ENCODE measurements at places on chromosomes 16 and 17. TPM values are rescaled to one million over a fixed set of nuclear protein-coding genes. Genes with fewer than 3 reads are reported as not detected.

- no peak for DNase-seq
These were observed 2.0 kb upstream of the NDRG4 start for GRCh38 chr16:58497935-58498334.

DNA sequence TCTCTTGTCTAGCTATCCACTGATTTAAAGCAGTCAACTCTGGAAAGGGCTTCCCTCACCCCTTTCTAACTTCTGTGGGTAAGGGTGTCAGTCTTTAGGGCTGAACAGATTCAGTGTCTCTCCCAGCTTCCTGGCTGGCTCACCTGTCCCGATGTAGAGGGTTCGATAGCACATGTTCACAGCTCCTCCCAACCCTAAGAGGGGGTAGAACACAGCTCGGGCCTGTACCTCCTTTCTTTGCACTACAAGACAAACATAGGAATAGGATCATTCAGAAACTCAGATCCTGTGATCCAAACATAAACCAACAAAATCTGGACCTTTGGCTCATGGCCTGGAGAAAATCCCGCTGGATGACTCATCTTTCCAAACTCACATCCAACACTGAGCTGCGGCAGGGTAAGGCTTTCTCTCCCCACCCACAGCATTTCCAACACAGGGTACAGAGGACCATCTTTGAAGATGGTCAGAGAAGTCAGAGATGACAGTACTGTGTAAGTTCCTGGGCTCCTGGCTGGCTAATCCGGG, 5.8 kb upstream of the DHRS13 start:
- DNase-seq, result no peak

Gene ARHGAP44
- 0.76 TPM for polyA plus RNA-seq

- peak; percentile 91 for DNase-seq
These were observed 10.7 kb upstream of the SMTNL2 start for GRCh38 chr17:4573669-4574068.

Gene LCAT
- polyA plus RNA-seq, result 4.7 TPM

- no peak for DNase-seq
These were observed 531 bp upstream of the CDH8 start for GRCh38 chr16:62036802-62037135.

Gene HOXB4
- polyA plus RNA-seq, result 0.89 TPM

Gene CLEC19A
- not detected for polyA plus RNA-seq

Gene SHMT1
- polyA plus RNA-seq, result 12.4 TPM

- no peak for DNase-seq
These were observed 8.5 kb upstream of the CES3 start for GRCh38 chr16:66952430-66953110.

All from psoas muscle (tissue), 8 donors.